Stimulated activated CD4-positive, alpha-beta T cell treated with anti-CD3 and anti-CD28 coated beads, Interleukin-4, amount 100 ng/mL, for 48 hours (primary cell): ENCODE measurements at places on chromosomes 1 and 21.

DNA sequence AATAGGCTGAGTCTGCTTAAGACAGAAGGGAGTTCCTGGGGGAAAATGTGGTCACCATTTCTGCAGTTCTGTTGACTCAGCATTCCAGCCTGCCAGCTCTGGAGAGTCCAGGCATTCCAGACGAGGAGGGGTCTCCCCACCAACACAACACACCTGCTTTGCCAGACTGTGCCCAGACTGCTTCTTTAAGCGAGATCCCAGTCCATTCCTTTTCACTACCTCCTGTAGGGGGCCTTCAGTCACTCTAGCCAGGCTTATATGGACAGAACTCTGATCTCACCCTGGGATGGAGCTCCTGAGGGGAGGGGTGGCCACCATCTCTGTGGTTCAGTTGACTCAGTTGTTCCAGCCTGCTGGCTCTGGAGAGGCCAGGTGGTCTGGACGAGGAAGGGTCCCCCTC, 48.5 kb downstream of the UBE2U start:
- DNase-seq, result no peak

DNA sequence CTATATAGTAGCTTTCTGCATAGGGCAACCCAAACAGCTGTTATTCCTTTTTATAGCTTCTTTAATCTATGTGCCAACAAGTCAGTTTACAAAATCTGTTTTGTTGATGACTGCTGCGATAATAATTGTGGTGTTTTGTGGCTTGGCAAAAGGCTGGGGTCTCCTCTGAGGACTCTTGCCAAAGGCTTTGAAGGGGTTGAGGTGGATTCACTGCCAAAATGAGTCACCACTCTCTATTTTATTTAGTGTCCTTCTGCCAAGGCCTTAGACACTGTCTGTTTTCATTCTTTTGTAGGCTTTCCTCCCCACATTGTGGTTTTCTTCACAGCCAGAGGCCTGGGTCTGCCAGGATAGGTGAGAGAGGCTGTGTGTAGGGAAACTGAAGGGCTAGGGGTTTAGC, 161.8 kb downstream of the NFIA start:
- no peak for DNase-seq

GRCh38 chr1:109392788-109393616, 4.7 kb downstream of the SORT1 start:
- DNase-seq, result no peak

GRCh38 chr1:205530116-205530515, 25.6 kb downstream of the CDK18 start:
- no peak for DNase-seq

DNA sequence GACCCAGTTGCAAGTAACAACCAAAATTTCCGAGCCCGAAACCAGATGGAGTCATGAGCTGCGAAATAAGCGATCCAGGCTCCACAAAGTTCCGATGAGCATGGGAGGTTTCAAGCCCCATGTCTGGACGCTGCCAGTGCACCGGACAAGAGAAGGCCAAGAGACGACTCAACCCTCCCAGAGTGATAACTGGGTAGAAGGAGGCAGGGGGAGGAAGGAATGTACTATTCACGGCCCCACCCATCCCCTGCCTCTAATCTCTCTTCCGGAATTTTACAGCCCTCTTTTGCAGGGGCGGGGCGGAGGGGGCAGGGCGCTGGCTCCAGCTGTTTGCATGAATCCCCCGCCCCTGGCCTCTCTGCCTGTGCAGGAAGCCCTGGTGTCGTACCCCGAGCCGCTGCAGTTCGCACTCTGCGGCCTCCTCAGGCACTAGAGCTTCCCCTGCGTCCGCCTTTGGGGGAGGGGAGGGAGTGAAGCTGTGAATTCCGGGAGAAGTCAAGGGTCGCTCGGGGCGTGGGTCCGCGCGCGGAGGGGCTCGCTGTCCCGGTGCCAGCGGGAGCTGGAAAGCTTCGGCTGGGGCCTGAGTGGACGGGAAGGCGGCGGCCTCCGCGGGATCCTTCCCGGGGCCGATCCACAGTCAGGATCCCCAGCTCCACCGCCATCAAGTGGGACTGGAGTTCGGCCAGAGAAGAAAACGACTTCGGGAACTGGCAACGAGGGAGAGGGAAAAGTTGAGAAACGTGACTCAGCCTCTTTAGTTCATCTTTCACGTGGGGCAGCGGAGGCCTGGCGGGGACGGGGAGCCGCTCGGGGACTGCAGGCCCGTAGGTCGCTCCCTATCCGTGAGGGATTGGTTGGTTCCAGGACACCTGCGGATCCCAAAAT, 6.3 kb upstream of the PTP4A2 start:
- peak; percentile 71 for DNase-seq

DNA sequence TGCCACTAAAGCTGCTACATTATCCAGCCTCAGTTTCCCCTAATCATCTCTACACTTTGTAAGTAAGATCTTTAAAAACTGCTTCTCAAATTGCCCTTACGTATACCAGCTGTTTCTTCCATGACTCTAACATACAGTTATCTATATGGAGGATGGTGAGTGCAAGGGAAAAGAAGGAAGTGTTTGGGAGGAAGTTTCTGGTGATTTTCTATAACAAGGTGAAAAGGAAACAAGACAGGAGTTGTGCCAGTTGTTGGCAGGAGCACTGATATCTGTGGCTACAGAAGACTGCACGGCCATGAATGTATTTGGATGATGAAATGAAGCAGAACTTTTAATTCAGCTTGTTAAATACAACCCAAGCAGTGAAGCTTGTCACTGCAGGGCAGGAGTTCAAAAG, 32.3 kb upstream of the NHLH2 start:
- DNase-seq, result no peak

- no peak for DNase-seq
Measured at GRCh38 chr1:42052072-42052699, 101.0 kb upstream of the GUCA2B start.
